ENCODE measurements at places on chromosomes 16 and 17.

GRCh38 chr16:3832668-3833067 is 47.8 kb downstream of the CREBBP start:
- no peak for DNase-seq

DNA sequence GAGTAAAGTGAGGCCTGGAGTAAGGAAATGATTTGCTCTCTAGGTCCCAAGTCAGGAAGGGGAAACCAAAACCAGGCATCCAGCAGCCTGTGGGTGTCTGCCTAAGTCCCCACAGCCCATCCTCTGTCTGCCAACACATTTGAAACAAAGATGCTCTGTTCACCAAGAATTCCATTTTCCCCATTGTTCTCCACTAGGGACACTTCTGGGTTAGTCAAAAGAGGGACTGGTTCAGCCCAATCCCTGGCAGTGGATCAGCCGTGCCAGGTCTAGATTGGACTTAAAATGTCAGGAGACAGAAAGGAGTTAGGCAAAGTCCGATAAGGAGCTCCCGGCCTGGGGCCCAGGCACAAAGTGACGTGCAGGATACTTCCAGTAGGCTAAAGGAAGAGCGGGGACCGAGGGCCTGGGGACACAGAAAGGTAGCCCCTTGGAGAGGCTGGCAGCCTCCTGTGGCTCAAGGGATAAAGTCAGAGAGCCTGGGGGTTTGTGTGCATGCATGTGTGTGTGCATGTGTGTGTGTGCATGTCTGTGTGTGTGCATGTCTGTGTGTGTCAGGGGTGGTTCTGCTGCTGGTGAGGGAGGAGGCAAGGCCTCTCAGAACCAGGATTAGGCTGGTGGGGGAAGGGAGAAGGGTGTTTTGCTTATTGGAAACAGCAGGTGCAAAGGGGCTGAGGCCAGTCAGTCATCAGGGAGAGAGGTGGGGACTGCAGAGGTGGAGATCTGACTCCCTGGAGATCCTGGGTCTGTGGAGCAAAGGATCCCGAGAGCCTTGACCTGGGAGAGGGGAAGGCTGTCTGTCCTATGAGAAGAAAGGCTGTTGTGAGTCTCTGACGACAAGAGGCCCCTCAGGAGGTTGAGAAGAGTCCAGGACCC is 41.7 kb upstream of the IL34 start:
- no peak for DNase-seq

GRCh38 chr17:73831699-73832098 is 187.5 kb upstream of the SDK2 start:
- DNase-seq, result no peak

GRCh38 chr16:1800701-1801100 is 7.2 kb upstream of the IGFALS start:
- DNase-seq, result no peak

DNA sequence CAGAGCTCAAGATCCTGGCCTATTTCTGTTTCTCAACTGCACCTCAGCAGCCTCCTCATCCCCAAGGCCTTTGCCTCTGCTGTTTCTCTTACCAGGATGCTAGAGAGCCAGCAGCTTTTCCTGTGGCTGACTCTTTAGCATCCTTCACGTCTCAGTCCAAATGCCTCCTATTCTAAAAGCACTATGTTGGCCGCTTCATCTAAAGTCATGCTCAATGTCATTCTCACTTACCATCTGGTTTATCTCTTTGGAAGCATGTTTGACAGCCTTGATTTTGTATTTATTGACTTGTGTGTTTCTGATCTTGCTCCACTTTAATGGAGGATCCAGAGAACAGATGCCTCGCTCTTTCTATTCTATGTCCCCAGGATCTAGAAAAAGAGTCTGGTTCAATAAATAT is 351.8 kb upstream of the CDH11 start:
- DNase-seq, result no peak

DNA sequence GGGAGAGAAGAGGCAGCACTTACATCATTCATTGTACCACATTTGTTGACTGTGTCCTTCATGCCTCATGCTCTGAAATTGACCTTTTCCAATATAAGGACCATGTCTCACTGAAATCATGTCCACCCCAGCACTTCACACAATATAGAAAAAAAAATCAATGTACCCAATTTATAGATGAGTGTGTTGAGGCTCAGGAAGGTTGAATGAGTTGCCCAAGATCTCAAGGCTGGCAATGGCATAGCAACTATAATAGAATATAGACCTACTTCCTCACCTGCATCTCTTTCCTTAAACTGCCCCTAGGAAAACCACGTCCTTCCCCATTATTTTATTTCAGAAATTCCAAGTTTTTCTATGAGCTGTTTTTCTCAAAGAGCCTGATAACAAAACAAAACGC is 912 bp upstream of the VAT1L start:
- no peak for DNase-seq

DNA sequence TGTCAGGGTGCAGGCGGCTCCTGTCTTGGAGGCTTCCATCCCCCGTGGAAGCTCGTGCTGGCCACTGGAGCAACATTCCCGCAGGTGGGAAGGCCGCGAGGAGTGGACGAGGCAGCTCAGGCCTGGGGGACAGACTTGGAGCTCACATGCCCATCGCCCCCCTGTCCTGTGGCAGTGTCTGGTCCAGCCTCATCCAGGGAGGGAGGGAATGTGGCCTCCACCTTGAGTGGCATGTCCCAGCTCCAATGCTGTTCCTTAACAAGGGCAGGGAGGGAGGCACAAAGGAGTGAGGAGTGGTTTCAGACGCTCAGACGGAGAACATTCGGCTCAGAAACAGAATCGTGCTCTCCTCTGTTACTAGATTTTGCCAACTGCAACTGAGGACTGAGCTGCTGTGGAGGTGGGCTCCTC is 159.4 kb upstream of the CHMP6 start:
- no peak for DNase-seq

DNA sequence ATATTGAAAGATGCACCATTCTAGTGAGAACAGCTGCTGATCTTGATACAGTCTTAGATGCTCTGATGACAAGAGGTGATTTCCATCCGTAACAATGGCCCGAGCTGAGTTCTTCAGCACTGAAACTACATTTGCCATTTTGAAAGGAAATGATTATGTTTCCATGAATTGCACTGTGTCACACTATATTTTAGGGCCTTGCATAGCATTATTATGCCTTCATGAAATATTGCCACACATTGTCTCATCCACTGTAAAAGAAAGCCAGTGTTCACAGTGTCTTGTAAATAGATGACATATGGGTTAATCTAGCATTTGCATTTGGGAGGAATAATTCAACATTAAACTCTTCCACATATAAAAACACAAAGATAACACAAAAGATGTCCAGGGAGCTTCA is 438.3 kb upstream of the PSMD7 start:
- no peak for DNase-seq

- DNase-seq, result peak; percentile 72
Measured at GRCh38 chr16:67150047-67150832, 558 bp downstream of the B3GNT9 start.

GRCh38 chr17:70074236-70074830 is 692 bp upstream of the KCNJ16 start:
- no peak for DNase-seq

GRCh38 chr16:77359065-77359502 is 75.8 kb downstream of the ADAMTS18 start:
- DNase-seq, result no peak

DNA sequence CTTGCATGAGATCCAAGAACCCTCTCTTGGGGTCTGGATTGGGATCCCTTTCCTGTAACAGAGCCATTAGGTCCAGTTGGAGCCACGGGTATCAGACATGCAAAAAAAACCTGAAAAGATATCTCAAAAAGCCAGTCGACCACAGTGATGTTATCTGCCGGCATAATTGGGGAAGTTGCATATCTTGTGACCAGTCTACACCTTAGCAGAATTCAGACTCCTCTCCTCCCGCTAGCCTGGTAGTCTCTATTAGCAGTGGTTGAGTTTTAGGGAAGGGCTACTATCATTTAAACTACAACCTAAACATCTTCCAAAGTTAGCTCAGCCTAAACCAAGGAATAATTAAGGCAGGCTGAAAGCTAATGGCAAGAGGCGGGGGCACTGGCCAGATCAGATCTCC is 16.2 kb upstream of the PSMD7 start:
- DNase-seq, result no peak

DNA sequence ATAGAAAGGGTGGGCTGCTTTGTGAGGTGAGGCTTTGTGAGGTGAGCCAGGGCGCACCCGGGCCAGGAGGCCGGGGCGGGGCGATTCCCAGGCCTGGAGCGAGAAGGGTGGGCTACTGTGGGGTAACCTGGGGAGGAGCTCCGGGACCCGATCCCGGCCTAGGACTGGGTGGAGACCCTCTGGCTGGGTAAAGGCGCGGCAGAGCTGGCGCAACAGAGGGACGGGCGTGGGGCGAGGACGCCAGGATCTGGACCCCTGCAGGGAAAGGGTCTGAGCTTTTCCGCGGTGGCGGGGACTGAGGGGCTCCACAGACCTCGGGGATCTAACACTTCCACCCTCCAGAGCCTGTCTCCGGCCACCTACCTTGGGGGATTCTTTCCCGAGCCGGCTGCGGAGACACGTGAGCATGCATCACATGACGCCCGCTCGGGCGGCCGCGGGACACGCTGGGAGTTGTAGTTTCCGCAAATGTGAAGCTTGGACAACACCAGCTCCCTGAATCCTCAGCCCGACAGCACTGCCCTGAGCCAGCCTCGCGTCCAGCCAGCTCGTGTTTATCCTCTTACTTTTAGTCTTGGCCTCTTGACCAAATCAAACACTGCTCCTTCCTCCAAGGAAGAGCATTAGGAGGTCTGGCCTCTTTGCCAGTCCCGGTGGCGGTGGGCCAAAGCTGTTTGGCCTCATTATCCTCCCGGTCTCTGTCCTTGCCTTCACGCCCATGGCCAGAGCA is at the start of gene SLC38A7:
Gene SLC38A7, minus strand, starts transcription at position 417 of the 730 bp plus-strand sequence. CDS start 4,644 bp downstream, outside the sequence.
- DNase-seq, result peak; percentile 92

GRCh38 chr17:4711661-4712181 is 1.3 kb downstream of the ARRB2 start:
- DNase-seq, result no peak

DNA sequence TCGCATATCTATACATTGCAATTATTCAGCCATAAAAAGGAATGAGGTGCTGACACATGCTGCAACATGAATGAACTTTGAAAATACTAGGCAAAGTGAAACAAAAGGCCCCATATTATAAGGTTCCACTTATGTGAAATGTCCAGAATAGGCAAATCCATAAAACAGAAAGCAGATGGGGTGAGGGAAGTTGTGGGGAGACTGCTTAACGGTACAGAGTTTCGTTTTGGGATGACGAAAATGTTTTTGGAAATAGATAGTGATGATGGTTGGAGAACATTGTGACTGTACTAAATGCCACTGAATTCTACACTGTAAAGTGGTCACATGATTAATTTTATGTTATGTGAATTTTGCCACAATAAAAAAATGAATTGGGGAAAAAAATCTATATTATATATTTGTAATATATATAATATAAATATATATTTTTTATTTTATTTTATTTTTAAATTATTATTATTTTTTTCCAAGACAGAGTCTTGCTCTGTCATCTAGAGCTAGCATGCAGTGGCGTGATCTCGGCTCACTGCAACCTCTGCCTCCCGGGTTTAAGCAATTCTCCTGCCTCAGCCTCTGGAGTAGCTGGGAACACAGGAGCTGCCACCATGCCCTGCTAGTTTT is 4.2 kb upstream of the GNA13 start:
- no peak for DNase-seq

- DNase-seq, result no peak
Measured at GRCh38 chr16:54936979-54937670, 6.5 kb downstream of the IRX5 start.

GRCh38 chr17:38440614-38441397 is 12.5 kb downstream of the ARHGAP23 start:
- DNase-seq, result no peak

GRCh38 chr17:21113716-21114115 is 13.0 kb upstream of the DHRS7B start:
- no peak for DNase-seq

GRCh38 chr16:71746442-71747046 is 22.0 kb upstream of the PHLPP2 start:
- DNase-seq, result peak; percentile 34

DNA sequence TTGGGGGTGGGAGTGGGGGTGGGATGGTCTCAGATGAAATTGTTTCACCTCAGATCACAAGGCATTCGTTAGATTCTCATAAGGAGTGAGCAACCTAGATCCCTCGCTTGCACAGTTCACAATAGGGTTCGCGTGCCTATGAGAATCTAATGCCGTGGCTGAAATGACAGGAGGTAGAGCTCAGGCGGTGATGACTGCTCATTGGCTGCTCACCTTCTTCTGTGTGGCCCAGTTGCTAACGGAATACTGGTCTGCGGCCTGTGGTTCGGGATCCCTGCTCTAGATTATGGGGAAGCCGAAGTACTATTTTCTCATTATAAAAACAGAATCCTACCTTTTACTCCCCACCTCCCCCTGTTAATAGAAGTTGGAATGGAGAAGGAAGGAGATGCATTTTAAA is 18.9 kb downstream of the CLTC start:
- DNase-seq, result no peak

DNA sequence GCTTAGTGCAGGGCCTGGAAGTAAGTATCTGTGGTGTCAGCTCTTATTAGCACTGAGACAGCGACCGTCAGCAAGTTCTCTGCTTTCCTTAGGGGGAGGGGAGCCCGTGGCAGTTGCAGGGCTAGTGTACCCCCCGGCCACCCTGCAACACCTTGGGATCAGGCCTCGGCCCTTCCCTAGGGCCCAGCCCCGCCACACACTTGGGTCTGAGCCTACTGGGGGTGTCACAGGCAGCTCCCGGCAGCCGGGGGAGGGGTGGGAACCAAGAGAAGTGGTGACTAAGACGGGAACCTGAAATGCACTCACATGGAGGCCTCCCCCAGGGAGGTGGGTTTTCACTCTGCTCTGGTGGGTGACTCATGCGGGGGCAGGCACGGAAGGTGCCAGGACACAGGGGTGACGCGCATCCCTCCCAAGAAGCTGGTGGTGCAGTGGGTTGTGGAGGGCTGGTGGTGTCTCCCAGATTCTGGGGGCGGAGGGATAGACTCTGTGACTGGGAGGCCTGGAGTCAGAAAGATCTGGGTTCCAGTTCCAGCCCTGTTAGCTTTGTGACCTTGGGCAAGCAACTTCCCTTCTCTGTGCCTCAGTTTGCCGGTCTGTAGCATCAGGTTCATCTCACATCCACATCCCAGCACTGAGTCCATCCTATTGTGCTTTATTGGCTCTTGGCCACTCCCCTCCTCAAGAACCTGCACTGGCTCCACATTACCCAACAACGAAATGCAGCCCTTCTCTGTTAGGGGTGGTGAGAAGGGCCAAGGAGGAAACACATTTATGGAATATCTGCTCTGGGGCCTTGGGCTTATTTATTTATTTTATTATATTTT is 44.5 kb downstream of the LAT start:
- no peak for DNase-seq

GRCh38 chr17:28145348-28145747 is 102.9 kb downstream of the NLK start:
- no peak for DNase-seq

- DNase-seq, result no peak
Measured at GRCh38 chr16:8878523-8878911, 3.6 kb upstream of the LITAFD start.

All from GM19239 (cell line).